ENCODE measurements at places on chromosomes 7 and 10.

- no peak for DNase-seq
Observed at GRCh38 chr7:80520199-80520598, 8.3 kb upstream of the GNAT3 start.

DNA sequence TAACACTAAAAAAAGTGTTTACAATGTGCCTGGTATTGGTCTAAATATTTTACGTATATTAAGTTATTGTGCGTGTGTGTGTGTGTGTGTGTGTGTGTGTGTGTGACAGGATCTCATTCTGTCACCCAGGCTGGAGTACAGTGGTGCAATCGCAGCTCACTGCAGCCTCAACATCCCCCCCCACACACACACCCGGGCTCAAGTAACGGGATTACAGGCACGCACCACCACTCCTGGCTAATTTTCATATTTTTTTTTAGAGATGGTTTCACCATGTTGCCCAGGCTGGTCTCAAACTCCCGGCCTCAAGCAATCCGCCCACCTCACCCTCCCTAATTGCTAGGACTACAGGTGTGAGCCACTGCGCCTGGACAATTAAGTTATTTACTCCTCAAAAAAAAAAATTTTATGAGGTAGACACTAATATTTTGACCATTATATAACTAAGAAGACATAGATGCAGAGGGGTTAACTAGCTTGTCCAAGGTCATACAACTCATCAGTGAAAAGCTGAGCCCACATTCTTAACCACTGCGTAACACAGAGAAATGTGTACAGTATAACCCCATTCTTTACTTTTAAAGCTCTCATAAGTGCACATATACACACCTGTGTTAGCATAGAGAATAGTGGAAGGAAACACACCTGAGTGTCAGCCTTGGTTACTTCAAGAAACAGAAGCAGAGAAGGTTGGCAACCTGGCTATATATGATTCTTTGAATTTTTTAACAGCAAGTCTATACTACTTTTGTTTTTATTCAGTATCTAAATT, 35.0 kb downstream of the DNAJC12 start:
- no peak for DNase-seq

DNA sequence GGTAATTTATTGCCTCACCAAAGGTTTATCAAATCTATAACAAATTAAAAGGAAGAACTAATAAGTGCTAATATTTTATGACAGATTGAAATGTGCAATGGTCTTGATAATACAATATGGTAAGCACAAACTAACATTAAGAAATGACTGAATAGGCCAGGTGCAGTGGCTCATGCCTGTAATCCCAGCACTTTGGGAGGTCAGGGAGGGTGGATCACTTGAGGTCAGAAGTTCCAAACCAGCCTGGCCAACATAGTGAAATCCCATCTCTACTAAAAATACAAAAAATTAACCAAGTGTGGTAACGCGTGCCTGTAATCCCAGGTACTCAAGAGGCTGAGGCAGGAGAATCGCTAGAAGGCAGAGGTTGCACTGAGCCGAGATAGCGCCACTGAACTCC, 3.5 kb downstream of the MTPAP start:
- DNase-seq, result no peak

GRCh38 chr7:36607721-36608095, 116.6 kb downstream of the AOAH start:
- DNase-seq, result no peak

GRCh38 chr10:3924344-3924743, 139.3 kb upstream of the KLF6 start:
- peak; percentile 94 for DNase-seq

GRCh38 chr10:23693501-23693901, 254.6 kb downstream of the OTUD1 start:
- DNase-seq, result no peak

DNA sequence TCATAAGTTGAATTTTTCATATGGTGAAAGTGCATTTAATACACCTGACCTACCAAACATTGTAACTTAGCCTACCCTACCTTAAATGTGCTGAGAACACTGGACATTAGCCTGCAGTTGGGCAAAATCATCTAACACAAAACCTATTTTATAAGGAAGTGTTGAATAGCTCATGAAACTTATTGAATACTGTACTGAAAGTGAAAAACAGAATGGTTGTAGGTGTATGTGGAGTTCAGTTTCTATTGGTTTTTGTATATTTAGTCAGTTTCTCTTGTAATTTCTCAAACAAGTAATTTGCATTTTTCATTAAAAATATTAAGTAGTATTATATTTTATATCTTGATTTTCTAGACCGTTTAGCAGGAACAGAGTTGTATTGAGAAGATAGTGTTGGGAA, 15.3 kb downstream of the CCDC7 start:
- DNase-seq, result no peak

- no peak for DNase-seq
Observed at GRCh38 chr7:37738321-37738720, 54.8 kb downstream of the GPR141 start.

GRCh38 chr10:43190775-43191174, 52.5 kb downstream of the CSGALNACT2 start:
- DNase-seq, result peak; percentile 43

DNA sequence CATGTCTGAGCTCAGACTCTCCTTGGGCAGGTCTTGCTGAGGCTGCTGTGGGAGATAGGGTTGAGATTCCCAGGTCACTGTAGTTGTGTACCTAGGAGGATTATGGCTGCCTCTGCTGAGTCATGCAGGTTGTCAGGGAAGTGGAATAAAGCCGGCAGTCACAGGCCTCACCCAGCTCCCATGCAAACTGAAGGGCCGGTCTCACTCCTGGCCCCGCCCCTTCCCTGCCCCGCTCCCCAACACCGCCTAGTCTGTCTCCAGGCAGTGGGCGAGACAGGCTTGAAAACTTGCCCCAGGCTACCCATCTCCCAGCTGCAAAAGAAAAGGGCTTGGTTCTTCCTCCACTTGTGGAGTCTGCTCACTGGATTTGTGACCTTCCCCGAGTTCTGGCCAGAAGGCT, 41.6 kb upstream of the SDHAF3 start:
- no peak for DNase-seq

DNA sequence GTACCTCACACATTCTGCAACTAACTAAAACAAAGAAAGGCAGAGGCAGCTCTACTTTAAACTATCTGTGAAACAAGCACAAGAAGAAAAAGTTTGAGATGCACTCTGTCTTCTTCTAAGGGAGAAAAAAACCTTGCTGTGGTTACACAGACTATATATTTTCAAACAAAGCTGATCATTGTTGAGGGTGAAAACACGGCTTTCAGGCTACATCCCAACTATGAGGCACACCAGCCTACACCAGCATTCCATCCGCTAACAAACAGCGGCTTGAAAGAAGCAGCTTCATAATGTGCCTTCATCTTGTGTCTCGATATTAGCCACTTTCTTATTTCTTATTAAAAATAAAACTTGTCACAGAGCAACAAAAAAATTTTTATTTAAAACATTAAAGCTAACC, 79.1 kb downstream of the USP6NL start:
- peak; percentile 16 for DNase-seq

- no peak for DNase-seq
Observed at GRCh38 chr10:101956117-101956516, 99.9 kb downstream of the ARMH3 start.

DNA sequence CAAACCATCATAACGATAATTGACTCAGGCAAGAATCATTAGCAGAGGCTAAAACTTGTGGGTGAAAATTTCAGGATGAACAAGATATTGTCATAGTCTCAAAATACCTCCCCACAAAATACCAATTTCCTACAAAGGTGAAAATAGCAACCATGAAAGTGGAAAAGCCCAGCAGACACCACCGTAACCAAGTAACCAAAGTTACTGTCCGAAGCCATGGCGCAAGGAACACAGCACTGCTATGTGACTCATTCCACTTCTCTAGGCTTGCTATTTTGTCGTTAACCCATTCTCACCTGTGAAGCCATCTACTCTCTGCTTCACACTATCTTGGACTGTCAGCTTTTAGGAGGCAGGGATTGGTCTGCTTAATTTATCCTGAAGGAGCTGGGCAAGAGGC, 113.8 kb upstream of the CACUL1 start:
- no peak for DNase-seq

DNA sequence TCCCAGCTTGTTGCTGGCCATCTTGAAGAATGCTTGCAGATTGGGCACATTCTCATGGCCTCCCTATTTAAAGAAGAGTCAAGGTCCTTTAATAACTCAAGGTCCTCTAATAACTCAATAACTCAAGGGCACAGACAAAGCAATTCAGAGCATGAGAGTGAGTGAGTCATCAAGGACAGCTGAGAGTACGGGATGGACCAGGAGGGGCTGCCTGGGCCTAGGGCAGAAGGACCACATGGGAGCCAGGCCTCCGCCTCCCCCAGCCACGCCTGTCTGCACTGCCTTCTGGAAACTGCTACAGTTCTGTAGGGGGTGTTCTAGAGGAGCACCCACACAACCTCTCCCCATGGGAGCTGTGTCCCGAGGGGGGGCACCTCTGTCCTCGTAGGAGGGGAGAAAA, 48.9 kb downstream of the ZNF503 start:
- peak; percentile 61 for DNase-seq

- no peak for DNase-seq
Observed at GRCh38 chr7:61576-62360, 130.6 kb upstream of the FAM20C start.
